ENCODE measurements at places on chromosomes 11 and 22.

DNA sequence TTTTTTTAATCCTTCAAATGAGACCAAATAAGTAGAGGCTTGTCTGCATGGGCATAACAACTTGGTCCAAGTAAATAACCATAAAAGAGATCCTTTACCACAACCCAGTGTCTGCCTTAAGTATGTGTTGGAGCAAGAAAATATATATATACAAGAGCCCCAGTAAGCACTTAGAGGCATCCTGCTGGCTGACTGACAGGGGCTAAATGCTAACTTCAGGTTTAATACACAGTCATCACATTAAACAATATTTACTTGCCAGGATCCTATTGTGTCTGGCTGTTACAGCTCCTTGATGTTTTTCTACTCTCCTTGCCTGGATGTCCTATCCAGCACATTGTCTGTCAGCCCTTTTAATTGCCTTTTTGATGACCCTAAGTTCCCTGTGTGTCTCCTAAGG is 37.5 kb upstream of the MMP20 start:
- no peak for DNase-seq

- no peak for DNase-seq
Observed at GRCh38 chr11:127632976-127633680, 632.6 kb upstream of the KIRREL3 start.

- DNase-seq: no peak
Observed at GRCh38 chr11:94923004-94923334, 50.4 kb downstream of the CWC15 start.

DNA sequence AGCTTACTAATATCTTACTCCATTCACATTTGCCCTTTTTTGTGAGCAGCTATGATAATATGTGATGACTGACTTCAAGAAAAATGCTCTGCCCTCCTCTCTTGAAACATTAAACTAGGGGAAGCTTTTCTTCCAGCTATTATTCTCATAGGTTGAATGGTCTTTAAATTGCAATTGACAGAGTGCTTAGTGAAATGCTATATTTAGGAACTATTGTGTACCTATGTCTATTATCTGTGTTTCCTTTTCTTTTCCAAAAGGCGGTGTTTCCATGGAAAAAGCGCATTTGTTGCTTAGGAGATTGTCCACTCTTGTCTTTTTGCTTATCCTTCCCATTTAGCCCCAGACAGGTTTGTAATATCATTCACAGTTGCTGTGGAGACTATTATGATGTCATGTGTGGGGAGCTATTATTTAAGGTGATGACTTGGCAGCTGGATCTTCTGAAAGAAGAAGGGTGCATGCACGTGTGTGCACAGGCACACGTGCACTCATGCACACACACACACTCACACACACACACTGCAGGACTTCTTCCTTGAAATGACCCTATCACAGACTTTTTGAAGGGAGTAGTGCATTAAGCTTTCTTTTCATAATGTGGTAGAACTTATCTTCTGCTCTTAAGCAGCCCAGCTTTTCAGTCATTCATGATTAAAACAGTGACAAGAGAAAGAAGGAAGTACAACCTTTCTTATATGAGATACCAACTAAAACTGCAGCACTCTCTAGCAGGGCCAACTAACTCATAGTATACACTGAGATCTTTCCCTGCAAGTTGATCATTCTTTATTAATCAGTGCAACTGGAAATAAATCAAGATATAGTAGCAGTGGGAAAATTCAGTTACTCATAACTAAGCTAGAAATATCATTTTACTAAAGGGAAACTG is 340.8 kb upstream of the MTNR1B start:
- DNase-seq: no peak

GRCh38 chr11:125384825-125385224 is 111.2 kb downstream of the FEZ1 start:
- DNase-seq: no peak

- DNase-seq: no peak
Observed at GRCh38 chr22:27892064-27892463, 27.0 kb downstream of the PITPNB start.

DNA sequence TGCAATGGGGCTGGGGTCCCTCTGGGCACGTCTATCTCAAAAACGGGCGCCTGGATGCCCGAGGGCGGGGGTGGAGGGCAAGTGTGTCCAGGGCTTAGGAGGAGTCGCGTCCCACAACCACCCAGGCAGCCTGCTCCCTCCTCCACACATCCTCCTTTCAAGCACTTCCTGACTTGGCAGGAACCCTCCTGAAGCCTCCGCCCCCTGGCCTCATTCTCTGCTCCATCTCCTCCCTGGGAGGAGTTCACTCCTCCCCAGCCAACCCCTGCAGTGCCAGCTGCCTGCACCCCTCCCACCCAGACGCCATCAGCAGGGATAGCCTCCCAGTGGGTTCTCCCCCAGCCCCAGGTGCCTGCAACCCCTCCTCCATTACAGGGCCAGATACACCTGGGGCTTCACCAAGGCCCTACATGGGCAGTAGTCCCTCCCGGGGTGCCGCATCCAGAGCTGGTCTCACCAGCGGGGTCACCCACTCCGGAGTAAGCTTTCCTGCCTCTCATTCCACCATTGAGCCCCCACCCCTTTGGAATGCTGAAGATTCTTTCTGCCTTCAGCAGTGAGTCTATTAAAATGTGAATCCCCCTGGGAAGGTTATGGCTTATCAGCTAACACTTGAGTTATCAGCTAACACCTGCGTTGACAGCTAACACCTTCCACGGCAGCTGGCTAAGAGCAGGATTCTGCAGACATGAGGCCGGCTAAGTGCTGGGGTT is 24.4 kb downstream of the RTN4R start:
- DNase-seq: no peak

DNA sequence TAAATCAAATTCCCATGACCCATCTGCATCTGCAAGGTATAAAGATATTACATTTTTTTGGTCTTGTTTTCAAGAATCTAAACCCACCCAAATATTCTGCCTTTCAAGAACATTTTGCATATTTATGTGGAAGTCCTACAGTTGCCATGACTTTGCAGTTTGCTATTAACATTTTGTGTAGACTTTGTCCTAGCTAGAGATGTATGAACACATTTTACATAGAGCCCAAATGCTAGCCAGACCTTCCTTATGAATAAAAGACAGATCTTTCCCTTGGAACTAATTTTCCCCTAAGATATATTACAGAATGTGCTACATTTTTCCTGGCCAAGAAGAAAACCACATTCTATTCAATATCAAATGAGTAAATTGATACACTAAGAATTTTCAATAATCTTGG is 772.5 kb downstream of the KCNA4 start:
- no peak for DNase-seq

DNA sequence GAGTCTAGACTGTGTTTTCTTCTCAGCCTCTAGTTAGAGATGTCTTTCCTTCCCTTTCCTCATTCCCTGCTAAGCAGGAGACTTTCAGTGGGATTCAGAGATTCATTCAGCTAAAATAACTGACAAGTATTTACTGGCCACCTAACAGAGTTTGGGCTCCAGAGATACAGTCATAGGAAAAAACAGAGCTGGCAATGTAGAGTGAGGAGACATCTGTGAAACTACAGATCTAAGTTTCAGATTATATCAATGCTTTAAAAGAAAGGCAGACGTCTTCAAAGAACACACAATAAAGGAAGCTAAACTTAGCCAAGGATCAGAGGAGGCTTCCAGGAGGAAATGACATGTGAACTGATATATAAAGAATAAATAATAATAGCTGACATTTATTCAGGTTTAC is 355.6 kb upstream of the DDI1 start:
- DNase-seq: no peak

Data from smooth muscle cell of the brain vasculature (primary cell).